ENCODE measurements at places on chromosomes 7 and 10. TPM values are rescaled to one million over a fixed set of nuclear protein-coding genes. Genes with fewer than 3 reads are reported as not detected.

The CADPS2 gene
- 5.7 TPM for total RNA-seq

The PRR15 gene
- not detected for total RNA-seq

The EGR2 gene
- total RNA-seq = not detected

The GSAP gene
- total RNA-seq = 2.2 TPM

The C7orf57 gene
- total RNA-seq = not detected

The RHEB gene
- 104 TPM for total RNA-seq

The ST8SIA6 gene
- total RNA-seq = 0.67 TPM

The PRDX3 gene
- 168 TPM for total RNA-seq

The NPTX2 gene
- 0.45 TPM for total RNA-seq

The IDI2 gene
- total RNA-seq = not detected

The TEX47 gene
- total RNA-seq = not detected

The PLCE1 gene
- 3.5 TPM for total RNA-seq

The FKBP9 gene
- 127 TPM for total RNA-seq

The SKAP2 gene
- total RNA-seq = 24.4 TPM

The NCF1 gene
- not detected for total RNA-seq

The OR6V1 gene
- not detected for total RNA-seq

The TAS2R5 gene
- not detected for total RNA-seq

The NPM3 gene
- total RNA-seq = 131 TPM

The ZYX gene
- 183 TPM for total RNA-seq

The RRP12 gene
- 20.7 TPM for total RNA-seq

The CPED1 gene
- 30.4 TPM for total RNA-seq

The HECW1 gene
- 1.8 TPM for total RNA-seq

The BTBD16 gene
- not detected for total RNA-seq

The HOXA5 gene
- total RNA-seq = 30.6 TPM

The CRHR2 gene
- total RNA-seq = not detected

The SERPINE1 gene
- 1,155 TPM for total RNA-seq

The CNPY1 gene
- total RNA-seq = not detected

The CNTNAP2 gene
- under 0.01 TPM for total RNA-seq

The INHBA gene
- 4.9 TPM for total RNA-seq

The TSC22D4 gene
- 47.4 TPM for total RNA-seq

The MSMB gene
- total RNA-seq = not detected

The SLC13A1 gene
- not detected for total RNA-seq

The PTF1A gene
- total RNA-seq = not detected
